AG09319 (cell line): ENCODE measurements at places on chromosomes 7 and 10.

DNA sequence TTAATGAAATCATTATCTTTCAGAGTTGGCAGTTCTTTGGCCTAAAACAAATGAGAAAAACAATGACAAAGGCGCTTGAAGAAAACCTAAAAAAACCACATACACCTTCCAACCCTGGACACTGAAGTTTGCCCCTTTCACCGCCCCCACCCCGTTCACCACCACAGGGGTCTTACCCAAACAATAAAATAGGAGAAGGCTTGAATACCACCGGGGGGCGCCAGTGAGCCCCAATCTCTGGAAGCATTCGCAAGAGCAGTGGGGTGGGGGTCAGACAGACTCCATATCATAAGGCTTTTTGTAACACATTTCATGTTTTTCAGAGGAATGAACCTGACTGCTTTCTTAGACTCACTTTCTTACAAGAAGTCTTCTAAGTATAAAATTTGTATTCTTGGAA lies 163.6 kb downstream of the PIP4K2A start:
- DNase-seq, result no peak

DNA sequence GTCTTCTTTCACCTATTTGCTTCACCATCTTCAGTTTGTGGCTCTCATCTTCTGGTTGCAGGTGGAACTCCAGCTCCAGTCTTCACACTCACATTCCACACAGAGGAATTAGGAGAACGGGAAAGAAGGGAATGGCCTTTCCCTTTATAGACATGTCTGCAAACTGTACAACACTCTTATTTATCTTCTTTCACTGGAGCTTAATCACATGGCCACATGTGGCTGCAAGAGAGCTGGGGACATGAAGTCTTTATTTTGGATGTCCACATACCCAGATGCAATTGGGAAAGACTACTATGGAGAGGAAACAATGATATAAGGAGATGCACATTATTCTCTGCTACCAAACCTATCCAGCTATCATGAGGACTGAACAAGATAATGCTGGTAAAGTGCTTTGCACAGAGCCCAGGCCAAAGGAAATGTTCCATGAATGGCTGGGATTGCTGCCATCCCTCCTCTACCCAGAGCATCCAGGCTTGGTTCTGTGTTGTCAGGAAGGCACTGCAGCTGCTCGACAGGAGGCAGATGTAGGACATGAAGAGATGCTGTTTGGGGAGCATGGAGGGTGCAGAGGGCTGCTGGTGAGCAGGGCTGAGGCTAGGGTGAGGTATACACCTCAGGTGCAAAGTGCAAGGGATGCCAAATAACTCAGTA lies 183.8 kb upstream of the TBX20 start:
- DNase-seq, result no peak

DNA sequence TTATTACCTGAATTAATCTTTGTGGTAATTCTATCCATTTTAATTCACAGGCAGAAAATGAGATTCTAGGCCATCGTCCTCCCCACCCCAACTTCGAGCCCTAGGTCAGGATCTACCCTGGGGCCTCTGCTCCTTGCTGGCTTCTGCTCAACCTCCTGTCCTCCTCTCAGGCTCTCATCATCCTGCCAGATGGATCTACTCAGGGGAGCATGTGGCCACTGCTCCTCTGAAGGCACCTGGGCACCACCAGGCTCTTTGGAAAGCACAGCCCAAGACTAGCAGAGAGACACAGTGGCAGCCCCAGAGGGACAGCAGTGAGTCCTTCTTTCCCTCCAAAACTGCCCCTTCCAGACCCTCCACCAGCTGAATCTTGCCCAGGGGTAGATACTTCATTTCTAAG lies 248.2 kb downstream of the TCERG1L start:
- DNase-seq, result no peak

DNA sequence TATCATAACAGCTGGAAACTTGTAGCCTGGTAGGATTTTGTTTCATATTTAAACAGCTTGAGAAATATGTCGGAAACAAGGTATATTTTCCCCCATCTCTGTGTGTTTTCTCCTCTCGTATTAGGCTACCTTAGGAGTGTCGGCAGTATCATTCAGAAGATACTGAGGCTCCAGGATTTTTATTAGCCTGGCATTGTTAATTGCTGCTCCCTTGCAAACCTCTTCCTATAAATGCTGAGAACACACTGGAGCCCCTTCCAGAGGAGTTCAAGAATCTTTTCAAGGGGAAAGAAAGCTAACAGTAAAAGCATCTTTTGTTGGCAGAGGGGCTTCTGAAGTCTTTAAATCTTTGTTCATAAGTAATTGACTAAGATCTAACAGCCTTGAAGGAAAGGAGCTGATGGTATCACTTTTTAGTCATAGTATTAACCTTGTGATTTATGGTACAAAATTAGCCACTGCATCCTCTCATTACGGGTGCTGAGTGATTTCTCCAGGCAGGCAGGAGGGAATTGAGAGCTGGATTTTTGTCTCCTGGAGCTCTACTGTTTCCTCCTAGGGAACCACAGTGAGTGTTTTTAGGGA lies 998.7 kb downstream of the LRMDA start:
- no peak for DNase-seq

DNA sequence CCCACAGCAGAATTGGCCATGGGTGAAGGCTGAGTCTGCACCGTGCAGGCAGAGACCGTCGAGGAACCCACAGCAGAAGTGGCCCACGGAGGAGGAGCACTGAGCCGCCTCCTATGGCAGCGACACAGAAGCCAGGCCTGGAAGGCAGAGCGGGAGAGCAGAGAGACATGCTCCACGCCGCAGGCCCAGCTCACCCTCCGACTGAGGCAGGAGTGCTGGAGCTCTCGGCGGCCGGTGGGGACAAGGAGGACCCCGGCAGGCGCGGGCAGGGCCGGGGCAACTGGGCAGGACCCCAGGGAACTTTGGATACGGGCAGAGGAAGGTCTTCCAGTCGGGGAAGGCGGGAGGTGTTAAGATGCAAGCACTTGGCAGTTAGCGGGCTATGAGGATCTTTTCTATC lies 420.4 kb downstream of the DNAJB6 start:
- DNase-seq, result no peak
